Activated CD4-positive, alpha-beta memory T cell treated with anti-CD3 and anti-CD28 coated beads for 36 hours (primary cell): ENCODE measurements at places on chromosomes 16 and 17. TPM values are rescaled to one million over a fixed set of nuclear protein-coding genes. Genes with fewer than 3 reads are reported as not detected.

WFDC1 gene
- total RNA-seq = not detected

- peak; percentile 64 for DNase-seq
- peaks cover 6% of the 10 kb centered on the region for H3K36me3 ChIP-seq
- H3K4me1 ChIP-seq = peaks cover 61% of the 10 kb centered on the region
- H3K27me3 ChIP-seq = peaks cover 4% of the 10 kb centered on the region
- H3K4me3 ChIP-seq = peak overlapping the region; percentile 86
- peak overlapping the region; percentile 89 for H3K27ac ChIP-seq
Observed at GRCh38 chr17:14303343-14304221, 2.7 kb downstream of the HS3ST3B1 start.

THRA gene
- total RNA-seq = 12.5 TPM

ACLY gene
- total RNA-seq = 203 TPM

NAA60 gene
- total RNA-seq = 26.9 TPM

RNF112 gene
- 0.86 TPM for total RNA-seq
